ENCODE measurements at places on chromosomes 16 and 17.

DNA sequence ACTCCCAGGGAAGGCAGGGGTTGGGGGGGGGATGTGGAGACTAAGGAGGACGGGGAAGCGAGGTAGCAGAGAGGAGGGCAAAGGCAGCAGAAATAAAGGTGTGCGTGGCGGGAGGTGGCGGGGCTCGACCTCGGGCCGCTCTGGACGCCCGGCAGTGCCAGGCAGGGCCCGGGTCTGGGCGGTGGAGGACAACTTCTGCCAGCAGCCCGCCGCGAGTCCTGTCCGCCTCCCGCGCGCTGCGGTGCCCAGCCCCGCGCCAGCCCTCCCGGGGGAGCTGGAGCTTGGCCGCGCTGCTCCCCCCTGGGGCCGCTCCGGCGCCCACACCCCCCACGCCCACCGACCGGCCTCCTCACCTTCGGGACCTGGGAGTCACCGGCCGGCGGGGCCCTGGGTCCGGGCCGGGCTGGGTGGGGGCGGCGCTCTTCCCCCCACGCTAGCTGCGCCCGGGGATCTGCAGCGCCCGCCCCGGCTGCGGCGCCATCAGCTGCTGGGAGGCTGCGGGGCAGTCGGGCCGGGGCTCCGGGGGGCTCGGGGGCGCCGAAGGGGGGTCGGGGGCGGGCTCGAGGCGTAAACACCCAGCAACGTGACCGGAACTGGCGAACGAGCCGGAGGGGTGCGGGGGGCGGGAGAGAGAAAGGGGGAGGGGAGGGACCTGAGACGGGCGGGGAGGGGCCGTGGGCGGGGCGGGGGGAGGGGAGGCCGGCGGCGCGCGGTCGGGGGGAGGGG, at the start of gene CCDC92B:
Gene CCDC92B, minus strand, starts transcription at position 595 of the 726 bp plus-strand sequence. CDS start 14,507 bp downstream, outside the sequence.
- DNase-seq = peak; percentile 16

DNA sequence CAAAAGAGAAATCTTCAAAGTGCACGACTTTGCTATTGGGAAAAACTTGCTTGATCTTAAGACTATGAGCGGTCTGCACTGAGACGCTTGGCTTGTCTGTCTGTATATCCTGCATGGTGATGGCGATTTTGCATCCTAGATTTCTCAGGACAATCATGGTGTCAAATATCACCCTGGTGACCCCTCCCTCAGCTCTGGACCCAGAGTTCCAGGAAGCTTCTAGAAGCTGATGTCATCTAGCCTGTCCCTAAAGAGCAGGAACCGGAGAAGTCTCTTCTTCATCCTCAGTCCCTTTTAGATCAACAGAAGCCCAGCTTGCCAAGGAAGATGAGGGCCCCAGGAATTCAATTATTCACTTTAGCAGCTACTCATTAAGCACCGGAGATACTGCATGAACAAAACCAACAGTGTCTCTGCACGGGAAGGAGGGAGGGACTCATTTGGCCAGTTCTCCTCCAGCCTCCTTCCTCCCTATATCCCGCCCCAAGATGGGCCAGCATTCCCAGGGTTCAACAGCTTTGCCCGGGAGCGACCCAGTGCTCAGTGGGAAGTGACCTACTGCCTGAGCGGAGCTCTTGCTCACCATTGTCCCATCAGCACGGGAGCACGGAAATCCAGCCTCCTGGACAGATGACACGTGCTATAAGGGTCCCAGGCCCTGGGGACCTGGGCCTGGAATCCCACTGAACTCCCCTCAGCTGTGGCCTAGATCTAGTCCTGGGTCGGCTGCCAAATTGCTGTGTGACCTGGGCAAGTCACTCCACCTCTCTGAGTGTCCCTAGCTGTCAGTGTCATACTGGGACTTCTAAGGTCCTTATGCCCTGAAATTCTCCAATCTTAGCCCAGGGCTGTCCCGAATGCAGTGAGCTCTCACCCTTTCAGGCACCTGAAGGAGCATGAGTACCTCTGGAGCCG, 3.8 kb downstream of the EMP2 start:
- DNase-seq = no peak

DNA sequence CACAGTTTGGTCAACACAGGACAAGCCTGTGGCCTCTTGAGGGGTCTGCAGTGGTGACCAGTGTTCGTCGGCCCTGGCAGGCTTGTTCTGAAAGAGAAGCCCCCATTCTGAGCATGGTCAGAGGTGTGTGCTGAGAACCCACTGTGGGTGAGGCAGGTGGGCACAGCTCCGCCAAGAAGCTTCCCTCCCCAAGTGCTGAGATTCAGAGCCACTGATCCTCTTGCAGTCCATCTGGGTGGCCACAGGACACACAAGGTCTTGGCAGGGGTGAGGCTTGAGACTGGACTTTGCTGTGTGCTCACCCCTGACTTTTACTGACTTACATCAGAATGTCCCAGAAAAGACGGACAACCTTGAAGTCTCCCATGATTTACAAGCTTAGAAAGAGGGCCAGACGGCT, 18.7 kb downstream of the MPRIP start:
- DNase-seq = no peak

GRCh38 chr17:18122990-18123753, 14.6 kb downstream of the MYO15A start:
- DNase-seq = no peak

DNA sequence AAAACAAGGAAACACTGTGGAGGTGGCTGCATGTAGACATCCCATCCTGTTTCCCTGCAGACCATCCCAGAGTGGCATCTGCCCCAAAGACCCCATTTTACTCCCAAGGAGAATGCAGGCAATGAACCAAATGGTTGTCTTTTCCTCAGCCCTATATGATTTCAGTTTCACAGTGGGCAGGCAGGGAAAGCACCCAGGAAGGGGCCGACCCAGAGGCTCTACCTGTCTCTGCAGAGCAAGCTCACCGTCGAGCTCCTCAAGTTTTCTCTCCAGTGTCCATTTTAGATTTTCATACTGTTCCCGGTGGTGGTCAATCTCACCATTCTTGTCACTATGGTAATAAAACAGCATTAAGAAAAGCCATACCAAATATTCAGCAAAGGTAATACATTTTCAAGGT, 14.6 kb downstream of the CCDC57 start:
- no peak for DNase-seq

DNA sequence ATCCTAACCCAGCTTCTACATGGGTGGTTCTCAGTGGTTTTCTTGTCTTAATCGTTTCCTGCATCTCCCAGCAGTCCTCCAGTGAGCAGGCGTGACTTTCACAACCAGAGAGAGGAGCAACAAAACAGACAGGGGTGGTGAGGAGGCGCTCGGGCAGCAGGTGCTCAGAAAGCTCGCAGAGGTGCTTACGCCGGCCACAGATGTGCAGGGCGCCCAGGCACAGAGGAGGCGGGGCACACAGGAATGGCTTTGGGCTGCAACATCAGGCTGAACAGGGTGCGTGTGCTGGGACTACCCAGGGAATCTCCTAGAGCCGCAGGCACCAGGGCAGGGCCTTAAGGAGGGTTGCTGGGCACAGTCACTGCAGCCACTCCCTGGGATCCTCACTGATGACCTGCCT, 32.6 kb downstream of the KLHDC4 start:
- no peak for DNase-seq

DNA sequence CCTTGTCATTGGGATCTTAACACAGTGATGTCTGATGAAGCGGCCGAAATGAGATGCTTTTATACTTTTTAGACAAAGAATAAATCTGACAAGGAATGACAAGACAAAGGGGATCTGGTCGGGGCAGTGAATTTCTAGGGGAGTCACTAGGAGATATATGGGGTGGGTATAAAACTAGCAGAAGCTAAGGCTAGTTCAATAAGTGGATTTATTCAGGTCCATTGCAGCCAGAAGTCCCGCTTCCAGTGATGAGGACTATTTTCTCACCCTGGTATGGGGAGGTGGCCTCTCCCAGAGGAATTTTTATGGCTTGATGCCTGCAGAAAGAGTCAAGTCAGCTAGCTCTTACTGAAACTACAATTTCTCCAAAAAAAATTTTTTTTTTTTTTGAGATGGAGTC, 23.9 kb downstream of the SLC38A8 start:
- no peak for DNase-seq

GRCh38 chr17:35679007-35679682, 52.3 kb upstream of the RASL10B start:
- DNase-seq = no peak

DNA sequence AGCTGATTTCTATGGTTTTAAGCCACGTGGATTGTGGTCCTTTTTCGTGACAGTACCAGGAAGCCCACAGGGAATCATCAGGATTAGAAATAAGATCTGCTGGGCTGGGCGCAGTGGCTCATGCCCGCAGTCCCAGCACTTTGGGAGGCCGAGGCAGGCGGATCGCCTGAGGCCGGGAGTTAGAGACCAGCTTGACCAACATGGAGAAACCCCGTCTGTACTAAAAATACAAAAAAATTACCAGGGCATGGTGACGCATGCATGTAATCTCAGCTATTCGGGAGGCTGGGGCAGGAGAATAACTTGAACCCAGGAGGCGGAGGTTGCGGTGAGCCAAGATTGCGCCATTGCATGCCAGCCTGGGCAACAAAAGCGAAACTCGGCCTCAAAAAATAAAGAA, 6.5 kb downstream of the NMRAL1 start:
- DNase-seq = no peak

DNA sequence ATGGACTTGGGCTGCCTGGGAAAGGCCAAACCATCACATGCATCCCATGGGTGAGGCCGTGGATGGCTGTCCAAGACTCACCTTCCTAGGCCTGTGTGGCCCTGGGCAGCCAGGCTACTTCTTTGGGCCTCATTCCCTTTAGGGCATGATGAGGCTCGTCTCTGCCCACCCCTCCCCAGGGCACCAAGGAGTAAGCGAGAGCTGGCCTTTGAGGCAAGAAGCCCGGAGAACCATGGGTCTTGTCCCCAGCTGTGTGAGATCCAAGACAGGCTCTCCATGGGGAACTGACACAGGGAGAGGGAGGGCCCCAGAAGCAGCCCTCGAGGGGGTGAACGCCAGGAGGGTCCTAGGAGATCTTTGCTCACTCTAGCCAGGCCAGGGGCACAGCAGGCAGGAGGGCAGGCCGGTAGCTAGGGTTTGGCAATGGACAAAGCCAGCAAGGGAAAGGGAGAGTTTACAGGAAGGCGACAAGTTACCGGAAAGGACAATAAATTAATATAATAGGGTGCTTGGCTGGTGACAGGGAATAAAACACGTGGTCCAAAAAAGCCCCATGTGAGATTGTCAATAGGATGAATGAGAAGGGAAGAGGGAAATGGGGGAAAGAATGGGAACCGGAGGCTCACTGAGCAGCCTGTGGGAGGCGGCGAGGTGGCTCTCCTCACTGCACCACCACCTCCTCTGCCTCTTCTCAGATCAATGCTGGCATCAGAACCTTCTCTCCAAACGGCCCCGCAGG, 119.1 kb downstream of the SDK2 start:
- no peak for DNase-seq

DNA sequence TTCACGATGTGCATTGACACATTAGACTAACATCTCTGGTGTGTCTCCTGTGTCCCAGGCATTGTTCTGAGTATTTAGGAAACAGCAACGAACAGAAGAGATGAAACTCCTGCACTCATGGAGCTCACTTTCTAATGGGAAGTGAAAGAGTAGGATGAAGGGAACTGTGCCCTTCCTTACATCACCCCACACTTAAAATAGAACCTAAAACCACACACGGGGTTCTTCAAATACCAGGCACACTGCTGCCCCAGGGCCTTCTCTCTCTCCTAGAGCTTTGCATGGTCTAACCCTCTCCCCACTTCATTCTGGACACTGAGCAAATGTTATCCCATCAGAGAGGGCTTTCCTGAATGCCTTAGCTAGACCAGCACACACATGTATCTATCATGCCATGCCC, 33.7 kb downstream of the TRIM25 start:
- no peak for DNase-seq

DNA sequence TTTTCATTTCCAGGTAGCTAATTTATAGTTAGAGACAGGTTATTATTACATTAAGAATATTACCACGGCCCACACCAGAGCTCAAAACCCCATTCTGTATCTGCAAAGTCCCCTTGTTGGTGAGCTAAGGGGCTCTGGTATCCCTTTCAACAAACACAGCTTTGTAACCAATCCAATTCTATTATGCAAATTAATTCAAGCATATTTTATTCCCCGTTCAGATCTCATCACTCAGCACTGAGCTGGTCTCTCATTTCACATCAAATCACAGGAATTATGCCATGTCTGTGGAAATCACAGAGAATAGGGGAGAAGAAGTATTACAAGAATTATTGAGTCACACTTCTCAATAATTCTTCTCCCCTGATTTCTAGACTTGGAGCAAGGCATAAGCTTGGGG, 111.7 kb downstream of the CDH11 start:
- DNase-seq = no peak

DNA sequence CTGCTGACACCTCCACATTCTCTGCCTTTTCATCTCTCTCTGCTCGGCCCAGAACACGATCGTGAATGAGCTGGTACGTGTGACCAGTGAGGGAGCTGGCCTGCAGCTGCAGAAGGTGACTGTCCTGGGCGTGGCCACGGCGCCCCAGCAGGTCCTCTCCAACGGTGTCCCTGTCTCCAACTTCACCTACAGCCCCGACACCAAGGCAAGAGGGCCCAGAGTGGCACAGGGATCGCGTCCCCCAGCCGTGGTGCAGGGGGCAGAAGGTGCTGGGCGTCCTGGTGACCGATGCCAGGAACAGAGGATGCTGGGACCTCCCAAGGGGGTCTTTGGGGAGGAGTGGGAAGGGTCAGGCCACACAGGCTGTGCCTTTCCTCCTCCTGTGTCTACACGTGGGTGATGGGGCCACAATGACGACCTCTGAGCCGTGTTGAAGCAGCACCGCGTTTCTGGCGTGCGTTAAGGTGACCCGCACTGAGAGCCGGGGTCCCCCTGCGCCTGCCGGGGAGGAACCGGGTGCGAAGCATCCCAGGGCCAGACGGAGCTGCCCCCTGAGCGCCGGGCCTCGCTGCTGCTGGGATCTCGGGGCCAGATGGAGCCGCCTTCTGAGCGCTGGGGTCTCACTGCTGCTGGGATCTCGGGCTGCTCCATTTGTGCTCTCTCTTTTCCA, 17.4 kb downstream of the GAA start:
- DNase-seq = no peak

- no peak for DNase-seq
Measured at GRCh38 chr17:2283302-2283701, 20.3 kb downstream of the SMG6 start.
